ENCODE measurements at places on chromosomes 12 and 14.

- DNase-seq: no peak
Measured at GRCh38 chr12:54628186-54628846, 6.4 kb downstream of the LACRT start.

DNA sequence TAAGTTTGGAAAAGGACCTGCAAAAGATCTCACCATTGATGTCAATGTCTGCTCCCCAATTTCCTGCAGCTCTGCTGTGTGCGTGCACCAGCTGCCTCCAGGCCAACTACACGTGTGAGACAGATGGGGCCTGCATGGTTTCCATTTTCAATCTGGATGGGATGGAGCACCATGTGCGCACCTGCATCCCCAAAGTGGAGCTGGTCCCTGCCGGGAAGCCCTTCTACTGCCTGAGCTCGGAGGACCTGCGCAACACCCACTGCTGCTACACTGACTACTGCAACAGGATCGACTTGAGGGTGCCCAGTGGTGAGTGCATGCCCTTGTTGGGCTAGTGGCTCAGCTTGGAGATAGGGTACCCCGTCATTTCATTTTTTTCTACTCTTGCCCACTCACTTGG, 23.7 kb downstream of the ACVR1B start:
- no peak for DNase-seq

DNA sequence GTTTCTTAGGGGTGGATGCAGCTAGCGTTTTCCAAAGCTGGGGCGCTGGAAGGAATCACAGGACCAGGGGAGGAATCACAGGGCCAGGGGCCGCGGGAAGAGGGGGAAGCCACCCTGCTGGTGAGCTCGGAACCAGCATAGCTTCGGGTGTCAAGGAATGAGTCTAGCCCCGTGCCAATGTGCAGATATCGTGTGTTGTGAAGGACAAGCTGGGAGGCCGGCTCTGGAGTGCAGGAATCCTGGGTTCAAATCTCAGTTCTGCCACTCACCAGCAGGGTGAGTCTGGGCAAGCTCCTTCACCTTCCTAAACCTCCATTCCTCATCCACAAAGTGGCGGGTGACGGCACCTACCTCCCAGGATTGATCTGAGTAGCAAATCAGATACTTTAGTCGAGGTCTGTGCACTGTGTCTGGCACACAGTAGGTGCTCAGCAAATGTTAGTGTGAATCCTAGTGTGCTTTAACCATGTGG, 53.6 kb upstream of the RIN3 start:
- no peak for DNase-seq

DNA sequence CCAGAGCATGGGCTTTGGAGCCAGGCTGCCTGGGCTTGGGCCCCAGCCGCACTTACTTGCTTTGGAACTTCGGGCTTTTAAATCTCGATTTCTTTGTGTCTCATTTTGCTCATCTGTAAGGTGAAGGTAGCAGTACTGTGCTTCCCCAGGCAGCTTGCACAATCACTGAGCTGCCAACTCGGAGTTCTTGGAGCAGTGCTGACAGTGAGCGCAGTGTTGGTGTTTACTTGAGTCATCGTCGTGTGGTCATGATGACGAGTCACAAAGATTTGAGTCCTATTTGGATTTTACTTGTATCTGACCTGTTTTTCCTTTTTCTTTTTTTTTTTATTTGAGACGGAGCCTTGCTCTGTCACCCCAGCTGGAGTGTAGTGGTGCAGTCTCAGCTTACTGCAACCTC, 31.3 kb upstream of the ATF1 start:
- DNase-seq: no peak

DNA sequence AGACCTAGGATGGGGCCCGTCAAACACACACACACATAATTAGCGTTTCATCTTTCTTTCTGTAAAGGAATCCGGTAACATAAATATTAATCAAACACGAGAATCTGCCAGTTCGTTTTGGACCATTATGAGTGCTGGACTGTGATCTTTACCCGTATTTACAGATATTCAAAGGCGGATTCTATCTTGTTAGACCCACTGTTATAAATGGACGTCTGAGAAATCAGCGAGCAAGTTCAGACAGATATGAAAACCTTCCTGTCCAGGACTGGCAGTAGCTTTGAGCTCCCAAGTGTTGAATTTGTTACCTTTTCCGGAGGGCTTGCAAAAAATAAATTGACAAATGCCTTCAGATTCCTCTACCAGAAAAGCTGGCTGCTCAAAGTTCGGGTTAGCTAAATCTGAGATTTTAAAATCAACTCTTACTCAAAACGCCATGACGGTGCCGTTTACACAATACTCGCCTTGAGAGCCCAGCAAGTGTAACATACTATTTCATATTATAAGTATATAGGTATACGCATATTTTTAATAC, 27.6 kb downstream of the BCL11B start:
- DNase-seq: no peak

GRCh38 chr12:110365489-110366320, 37.8 kb downstream of the ANAPC7 start:
- DNase-seq: no peak

GRCh38 chr14:20332431-20332787, 670 bp downstream of the CCNB1IP1 start:
- DNase-seq: no peak

GRCh38 chr14:94893411-94894160, 123.7 kb upstream of the GSC start:
- DNase-seq: no peak

- no peak for DNase-seq
Measured at GRCh38 chr14:63891148-63891975, 38.6 kb downstream of the SYNE2 start.

DNA sequence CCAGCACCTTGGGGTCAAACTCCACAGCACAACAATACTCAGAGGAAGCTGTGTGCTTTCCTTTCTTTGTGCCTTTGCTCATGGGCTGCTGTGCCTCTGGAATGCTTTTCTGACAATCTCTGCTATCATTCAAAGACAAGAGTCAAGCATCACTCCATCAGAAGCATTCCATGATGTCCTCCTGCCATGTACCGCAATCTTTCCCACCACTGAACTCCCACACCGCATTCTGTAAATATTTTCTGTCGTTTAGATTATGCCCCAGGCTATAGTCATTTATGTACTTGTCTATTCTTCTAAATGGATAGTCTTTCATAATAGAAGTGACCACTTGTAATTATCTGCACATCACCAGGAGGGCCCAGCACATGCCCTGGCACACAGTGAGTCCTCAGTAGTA, 327.8 kb downstream of the PDZRN4 start:
- no peak for DNase-seq

GRCh38 chr14:77043177-77043983, 14.9 kb upstream of the IRF2BPL start:
- peak; percentile 46 for DNase-seq

DNA sequence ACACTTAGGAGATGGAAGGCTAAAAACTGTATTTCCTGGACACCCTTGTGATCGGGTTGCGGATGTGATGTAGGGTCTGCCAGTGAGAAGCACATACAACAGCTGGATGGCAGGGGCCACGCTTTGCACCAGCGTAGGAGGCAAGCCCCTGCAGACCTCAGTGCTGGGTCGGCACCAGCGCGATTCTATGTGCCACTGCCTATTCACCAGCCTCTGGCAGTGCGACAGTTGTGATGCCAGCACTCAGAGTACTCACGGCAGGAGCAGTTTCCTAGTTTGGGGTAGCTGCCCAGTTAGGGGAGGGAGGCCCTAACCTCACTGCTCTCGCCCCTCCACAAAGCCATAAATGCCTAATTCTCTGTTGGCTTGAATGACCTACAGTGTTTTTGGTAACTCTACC, 31.6 kb downstream of the SPTLC2 start:
- no peak for DNase-seq

DNA sequence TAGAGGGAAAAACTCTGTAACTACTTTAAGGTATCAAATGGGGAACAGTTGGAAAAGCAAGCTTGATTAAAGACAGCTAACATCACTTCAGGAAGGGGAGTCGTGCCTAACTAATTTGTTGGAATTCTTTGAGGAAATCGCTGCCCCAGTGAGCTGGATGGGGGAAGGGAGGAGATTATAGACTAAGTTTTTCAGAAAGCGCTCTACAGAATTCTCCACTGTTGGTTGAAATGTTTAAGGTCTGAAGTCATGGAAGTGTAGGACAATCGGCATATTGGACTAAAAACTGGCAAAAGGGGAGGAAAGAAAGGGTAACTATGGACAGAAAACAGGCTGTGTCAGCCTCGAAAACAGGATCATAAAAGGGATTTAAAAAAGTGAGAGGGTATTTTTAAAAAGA, 229.9 kb upstream of the HMGA2 start:
- no peak for DNase-seq

GRCh38 chr12:15088105-15088504, 115.3 kb downstream of the PDE6H start:
- no peak for DNase-seq

GRCh38 chr14:91008759-91009409, 51.6 kb downstream of the RPS6KA5 start:
- DNase-seq: no peak

DNA sequence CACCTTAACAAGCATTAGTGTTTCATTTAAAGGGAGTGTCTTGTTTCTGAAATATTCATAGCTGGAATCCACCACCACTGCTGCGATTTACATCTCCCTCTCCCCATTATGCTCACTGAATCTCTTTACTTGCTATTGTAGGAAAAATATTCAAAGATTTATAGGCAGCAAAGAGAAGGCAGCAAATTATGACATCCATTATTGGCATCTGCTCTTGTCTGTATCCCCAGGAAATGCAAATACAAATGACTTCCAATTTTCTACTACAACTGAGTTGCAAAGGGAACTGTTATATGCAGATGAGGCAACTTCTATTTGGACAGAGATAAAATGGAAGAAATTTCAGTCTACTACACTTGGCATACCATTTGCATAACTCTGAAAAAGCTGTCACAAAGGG, 88.4 kb upstream of the PRKD1 start:
- no peak for DNase-seq

- DNase-seq: no peak
Measured at GRCh38 chr14:89215114-89215513, 201.9 kb downstream of the FOXN3 start.

DNA sequence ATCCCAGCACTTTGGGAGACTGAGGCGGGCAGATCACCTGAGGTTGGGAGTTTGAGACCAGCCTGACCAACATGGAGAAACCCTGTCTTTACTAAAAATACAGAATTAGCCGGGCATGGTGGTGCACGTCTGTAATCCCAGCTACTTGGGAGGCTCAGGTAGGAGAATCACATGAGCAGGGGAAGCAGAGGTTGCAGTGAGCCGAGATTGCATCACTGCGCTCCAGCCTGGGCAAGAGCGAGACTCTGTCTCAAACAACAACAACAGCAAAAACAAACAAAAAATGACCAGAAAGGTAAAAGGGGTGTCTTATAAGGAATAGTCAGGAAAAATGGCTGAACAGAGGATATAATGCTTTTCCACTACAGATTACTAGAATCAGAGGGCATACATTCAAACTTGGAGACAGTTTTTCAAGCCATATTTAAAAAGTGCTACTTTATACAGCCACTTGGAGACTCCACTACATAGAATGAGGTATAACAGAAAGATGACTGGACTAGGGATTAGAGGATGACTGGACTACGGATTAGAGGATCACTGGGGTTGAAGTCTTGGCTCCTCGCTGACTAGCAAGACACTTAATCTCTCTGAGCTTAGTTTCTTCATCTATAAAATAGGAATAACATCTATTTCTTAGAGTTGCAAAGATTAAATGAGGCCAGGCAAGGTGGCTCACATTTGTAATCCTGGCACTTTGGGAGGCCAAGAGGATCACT, 4.9 kb upstream of the CS start:
- DNase-seq: no peak

- DNase-seq: no peak
Measured at GRCh38 chr14:53325176-53325806, 172.2 kb upstream of the DDHD1 start.

GRCh38 chr12:12398026-12398859, 41.4 kb downstream of the BORCS5 start:
- DNase-seq: no peak

DNA sequence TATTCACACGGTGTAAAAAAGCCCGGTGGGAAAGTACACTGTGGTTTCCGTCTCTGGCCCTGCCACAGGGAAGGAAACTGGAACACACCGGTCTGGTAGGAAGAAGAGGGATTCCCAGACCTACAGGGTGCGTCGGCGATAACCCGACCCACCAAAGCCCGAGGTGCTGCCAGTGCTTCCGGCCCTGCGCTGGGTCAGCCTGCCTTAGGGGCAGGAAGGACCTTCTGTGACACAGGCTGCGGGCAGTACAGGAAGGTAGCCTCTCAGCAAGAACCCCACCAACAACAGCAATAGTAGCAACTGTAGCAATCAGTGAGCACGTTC, 169.5 kb upstream of the FKBP4 start:
- DNase-seq: no peak

- no peak for DNase-seq
Measured at GRCh38 chr14:61780125-61780524, 17.9 kb downstream of the SNAPC1 start.

DNA sequence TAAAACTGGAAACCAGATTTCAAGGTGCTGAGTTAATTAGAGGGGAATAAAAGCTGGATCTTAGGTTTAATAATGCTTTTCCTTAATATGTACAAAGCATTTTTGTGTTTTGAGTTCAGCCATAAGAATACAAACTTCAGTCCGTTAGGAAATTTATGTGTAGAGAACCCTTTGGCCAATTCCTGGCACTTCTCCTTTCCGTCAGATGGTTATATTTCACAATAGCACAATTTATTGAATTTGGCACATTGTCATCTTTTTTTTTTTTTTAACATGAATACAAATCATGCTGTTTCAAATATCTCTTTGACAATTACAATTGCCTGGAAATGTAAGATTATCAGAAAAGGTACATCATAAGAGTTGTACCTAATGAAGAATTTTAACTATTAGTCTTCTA, 56.2 kb upstream of the DDHD1 start:
- DNase-seq: no peak

- DNase-seq: no peak
Measured at GRCh38 chr12:17060260-17060659, 454.3 kb upstream of the LMO3 start.

DNA sequence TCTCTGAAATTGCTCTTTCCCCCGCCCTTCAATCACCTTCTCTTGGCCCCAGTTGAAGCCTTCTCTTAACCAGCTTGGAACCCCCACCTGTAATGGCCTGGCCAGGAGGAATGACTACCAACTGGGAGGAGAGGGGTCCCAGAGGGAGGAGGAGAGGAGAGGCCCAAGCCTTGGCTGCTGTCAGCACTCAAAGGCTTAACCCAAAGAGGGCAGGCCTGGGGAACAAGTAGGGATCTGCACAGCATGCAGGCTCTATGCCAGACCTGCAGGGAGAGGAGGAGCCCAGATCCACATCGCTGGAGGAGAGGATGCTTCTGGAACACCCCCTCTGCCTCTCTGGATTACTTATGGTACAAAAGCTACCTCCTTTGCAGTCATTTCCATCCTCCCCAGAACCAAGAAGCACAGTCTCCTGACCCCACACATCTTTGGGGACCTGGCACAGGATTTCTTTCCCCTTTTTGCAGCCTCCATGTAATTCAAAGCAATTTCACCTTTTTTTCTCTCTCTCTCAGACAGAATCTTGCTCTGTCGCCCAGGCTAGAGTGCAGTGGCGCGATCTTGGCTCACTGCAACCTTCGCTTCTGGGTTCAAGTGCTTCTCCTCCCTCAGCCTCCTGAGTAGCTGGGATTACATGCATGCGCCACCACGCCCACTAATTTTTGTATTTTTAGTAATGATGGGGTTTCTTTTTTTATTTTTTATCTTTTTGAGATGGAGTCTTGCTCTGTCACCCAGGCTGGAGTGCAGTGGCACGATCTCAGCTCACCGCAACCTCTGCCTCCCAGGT, 6.2 kb downstream of the RARG start:
- no peak for DNase-seq
